Naive B cell (primary cell): ENCODE measurements at places on chromosomes 7 and 10. TPM values are rescaled to one million over a fixed set of nuclear protein-coding genes. Genes with fewer than 3 reads are reported as not detected.

LRRTM3 gene
- not detected for polyA plus RNA-seq

TBXAS1 gene
- 3.1 TPM for polyA plus RNA-seq

DNA sequence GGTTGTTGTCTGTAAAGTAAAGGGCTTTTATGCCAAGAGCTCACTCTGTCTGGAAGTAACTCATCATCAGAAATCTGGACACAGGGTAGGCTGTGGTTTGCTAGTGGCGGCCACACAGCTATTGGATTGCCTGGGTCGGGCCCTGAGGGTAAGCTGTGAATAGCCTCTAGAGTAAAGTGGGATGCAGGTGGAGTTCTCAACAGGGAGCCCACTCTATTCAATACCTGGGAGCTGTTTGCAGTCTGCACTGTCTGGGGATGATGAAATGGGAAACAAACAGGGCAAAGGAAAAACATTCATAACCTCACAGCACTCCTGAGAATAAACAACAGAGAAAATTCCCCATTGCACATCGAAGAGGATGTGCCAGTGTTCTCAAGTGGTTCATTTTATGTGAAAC is 582.6 kb downstream of the CALN1 start:
- no peaks in the 10 kb centered on the region for H3K36me3 ChIP-seq
- H3K4me3 ChIP-seq, result no peak overlapping the region
- no peak overlapping the region for H3K27ac ChIP-seq

DNA sequence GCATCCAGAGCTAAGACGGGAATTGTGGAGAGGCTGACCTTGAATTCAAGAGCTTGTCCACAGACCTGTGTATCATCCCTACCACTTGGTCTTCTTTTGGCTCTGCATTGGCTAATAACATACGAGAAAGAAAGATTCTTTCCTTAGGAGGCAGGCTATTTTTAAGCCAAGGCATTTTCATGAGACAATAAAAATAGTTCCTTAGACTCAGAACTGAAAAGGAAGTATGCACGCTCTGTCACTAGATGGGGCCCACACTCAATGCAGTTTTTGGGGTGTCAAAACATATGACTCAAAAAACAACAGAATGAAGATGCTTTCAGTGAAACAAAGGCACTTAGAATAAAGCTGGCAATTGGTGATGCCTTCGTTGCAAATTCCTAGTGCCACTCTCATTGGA is 265.9 kb upstream of the DGKB start:
- H3K27ac ChIP-seq, result no peak overlapping the region
- no peak for DNase-seq
- no peaks in the 10 kb centered on the region for H3K36me3 ChIP-seq
- H3K4me1 ChIP-seq, result no peaks in the 10 kb centered on the region

- DNase-seq, result no peak
- H3K36me3 ChIP-seq, result peaks cover 12% of the 10 kb centered on the region
- no peak overlapping the region for H3K27ac ChIP-seq
- H3K4me3 ChIP-seq, result no peak overlapping the region
- H3K27me3 ChIP-seq, result no peaks in the 10 kb centered on the region
- H3K4me1 ChIP-seq, result no peaks in the 10 kb centered on the region
These were observed 60.7 kb downstream of the CUBN start for GRCh38 chr10:17068953-17069352.

GRCh38 chr7:50303335-50304128 is 984 bp upstream of the IKZF1 start:
- H3K4me1 ChIP-seq, result peaks cover 51% of the 10 kb centered on the region
- H3K27me3 ChIP-seq, result no peaks in the 10 kb centered on the region
- peak overlapping the region; percentile 79 for H3K27ac ChIP-seq
- DNase-seq, result peak; percentile 62

- H3K4me3 ChIP-seq, result peak within 1 kb of the TSS; percentile 90
- H3K4me1 ChIP-seq, result peaks cover 40% of the 10 kb centered on the region
- no peak for DNase-seq
- peaks cover 94% of the 10 kb centered on the region for H3K27me3 ChIP-seq
- peaks cover 4% of the 10 kb centered on the region for H3K36me3 ChIP-seq
- H3K27ac ChIP-seq, result no peak within 1 kb of the TSS
These were observed at the start of gene HOXA13 for GRCh38 chr7:27199849-27200760. TSS of gene HOXA13 (minus strand) at chr7:27200091. CDS start at chr7:27200077, 14 bp downstream.

DNA sequence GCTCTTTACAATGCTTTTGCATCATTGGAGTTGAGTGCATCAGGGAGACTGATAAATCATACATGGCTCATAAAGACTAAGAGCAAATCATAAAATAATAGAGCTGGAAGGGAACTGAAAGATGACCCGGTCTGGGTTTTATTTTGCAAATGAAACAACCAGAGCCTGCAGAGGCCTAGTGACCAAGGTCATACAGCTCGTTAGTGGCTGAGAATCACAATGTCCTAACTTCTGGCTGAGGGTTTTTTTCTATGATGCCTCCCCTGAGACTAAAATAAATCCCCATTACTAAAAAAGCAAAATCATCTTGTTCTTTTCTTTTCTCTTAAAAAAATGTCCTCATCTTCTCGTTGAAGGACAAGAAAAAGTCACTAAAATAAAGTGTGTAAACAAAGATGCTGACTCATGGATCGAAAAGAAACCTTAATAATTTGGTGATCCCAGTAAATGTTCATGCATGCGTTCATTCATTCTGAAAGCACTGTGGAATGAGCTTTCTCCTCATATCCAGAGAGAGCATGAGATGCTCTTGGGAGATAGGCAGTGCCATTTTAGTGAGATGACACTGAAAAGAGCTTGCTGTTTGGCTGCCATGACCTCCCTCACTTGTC is 107.8 kb upstream of the PHYHIPL start:
- no peak overlapping the region for H3K27ac ChIP-seq
- H3K4me1 ChIP-seq, result no peaks in the 10 kb centered on the region
- DNase-seq, result no peak
- H3K36me3 ChIP-seq, result no peaks in the 10 kb centered on the region
